ENCODE measurements at places on chromosomes 12 and 14. TPM values are rescaled to one million over a fixed set of nuclear protein-coding genes. Genes with fewer than 3 reads are reported as not detected.

RPAP3 gene
- 18.0 TPM for total RNA-seq

TAS2R13 gene
- total RNA-seq, result 0.10 TPM

MGP gene
- 38.0 TPM for total RNA-seq

MAP1LC3B2 gene
- total RNA-seq, result 0.44 TPM

FKBP11 gene
- total RNA-seq, result 28.5 TPM

WNT1 gene
- not detected for total RNA-seq

YEATS4 gene
- 29.1 TPM for total RNA-seq

PLD4 gene
- not detected for total RNA-seq

ACSS3 gene
- not detected for total RNA-seq

ORAI1 gene
- 30.8 TPM for total RNA-seq

MAP3K9 gene
- not detected for total RNA-seq

LRRC10 gene
- not detected for total RNA-seq

RNF10 gene
- total RNA-seq, result 110 TPM

RFLNA gene
- not detected for total RNA-seq

EIF2S3B gene
- total RNA-seq, result 0.67 TPM

CTSG gene
- not detected for total RNA-seq

DAD1 gene
- total RNA-seq, result 440 TPM

SYNE2 gene
- 39.0 TPM for total RNA-seq

CLEC1A gene
- 21.0 TPM for total RNA-seq

ABHD12B gene
- total RNA-seq, result not detected

MANSC1 gene
- 31.1 TPM for total RNA-seq

FAM181A gene
- not detected for total RNA-seq

UNG gene
- 131 TPM for total RNA-seq

SLC17A8 gene
- not detected for total RNA-seq

RASSF9 gene
- total RNA-seq, result 1.1 TPM

AQP2 gene
- total RNA-seq, result not detected

ST8SIA1 gene
- total RNA-seq, result not detected

WIF1 gene
- not detected for total RNA-seq

CCDC177 gene
- total RNA-seq, result not detected

TGM1 gene
- total RNA-seq, result 2.1 TPM

KLHDC1 gene
- total RNA-seq, result 0.84 TPM

IFNG-AS1 gene
- not detected for total RNA-seq

PRR4 gene
- 0.20 TPM for total RNA-seq

KRT74 gene
- not detected for total RNA-seq

LRTM2 gene
- total RNA-seq, result not detected

PLEKHG7 gene
- total RNA-seq, result not detected

CIROP gene
- not detected for total RNA-seq

REP15 gene
- 4.7 TPM for total RNA-seq

TOMM20L gene
- not detected for total RNA-seq

ZNF410 gene
- 39.8 TPM for total RNA-seq

NINJ2 gene
- total RNA-seq, result 5.7 TPM

CNTN1 gene
- not detected for total RNA-seq

SMCO2 gene
- total RNA-seq, result not detected

PPP1R3E gene
- total RNA-seq, result 1.00 TPM

GSC gene
- not detected for total RNA-seq

COX8C gene
- total RNA-seq, result not detected

All from mammary microvascular endothelial cell (primary cell).